ENCODE measurements at places on chromosomes 5 and 9.

DNA sequence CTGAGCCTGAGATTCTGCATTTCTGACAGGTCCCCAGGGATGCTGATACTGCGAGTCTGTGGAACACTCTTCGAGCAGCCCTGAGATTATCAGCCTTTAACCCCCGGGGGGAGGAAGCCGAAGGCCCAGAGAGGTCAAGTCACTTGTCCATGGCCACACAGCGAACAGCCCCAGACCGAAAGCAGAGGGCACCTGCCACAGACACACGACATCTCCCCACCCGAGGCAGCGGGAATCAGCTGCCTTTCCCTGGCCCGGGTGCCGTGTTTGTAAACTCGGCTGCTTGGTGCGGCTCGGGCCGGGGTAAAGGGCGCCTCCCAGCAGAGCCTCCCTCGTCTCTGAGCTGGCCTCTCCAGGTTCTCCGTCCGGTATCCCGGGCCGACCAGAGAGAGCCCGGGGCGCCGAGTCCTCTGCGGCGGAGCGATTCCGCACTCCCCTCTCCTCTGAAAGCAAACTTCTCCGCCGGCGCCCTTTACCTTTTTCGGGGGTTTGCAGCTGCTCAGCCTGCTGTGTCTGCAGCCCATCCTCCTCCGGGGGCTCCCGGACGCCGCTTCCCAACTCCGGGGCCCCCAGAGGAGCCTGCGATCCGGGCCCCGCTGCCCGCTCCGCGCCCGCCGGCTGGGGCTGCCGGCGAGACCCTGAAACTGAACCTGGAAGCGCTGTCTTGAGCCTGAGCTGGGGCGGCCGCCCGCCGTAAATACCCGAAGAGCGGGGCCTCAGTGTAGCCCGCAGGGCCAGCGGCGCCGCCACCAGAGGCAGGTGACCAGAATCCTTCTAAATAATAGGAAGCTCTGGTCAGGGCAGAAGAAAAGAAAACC lies at the start of gene CCDC69:
TSS of gene CCDC69 (minus strand) at position 646 of the 818 bp plus-strand sequence. CDS start at position 524, 122 bp downstream.
- no peak for DNase-seq

DNA sequence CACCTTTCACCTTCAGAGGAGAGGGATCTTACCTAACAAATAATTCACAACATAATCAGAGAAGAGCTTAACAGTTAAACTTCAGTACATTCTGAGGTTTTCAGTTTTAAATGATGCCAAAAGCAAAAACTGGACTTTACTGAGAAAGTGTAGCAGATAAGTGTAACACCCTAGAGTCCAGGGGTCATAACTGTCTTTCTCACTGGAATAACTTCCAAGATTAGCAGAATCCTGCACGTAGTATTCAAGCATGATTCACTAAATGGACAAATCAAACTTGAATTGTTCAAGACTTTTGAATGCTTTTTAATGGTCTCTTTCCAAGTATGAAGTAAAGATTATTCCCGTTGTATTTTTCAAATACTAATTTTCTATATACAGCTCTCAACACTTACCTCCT lies 180.1 kb upstream of the NREP start:
- no peak for DNase-seq

DNA sequence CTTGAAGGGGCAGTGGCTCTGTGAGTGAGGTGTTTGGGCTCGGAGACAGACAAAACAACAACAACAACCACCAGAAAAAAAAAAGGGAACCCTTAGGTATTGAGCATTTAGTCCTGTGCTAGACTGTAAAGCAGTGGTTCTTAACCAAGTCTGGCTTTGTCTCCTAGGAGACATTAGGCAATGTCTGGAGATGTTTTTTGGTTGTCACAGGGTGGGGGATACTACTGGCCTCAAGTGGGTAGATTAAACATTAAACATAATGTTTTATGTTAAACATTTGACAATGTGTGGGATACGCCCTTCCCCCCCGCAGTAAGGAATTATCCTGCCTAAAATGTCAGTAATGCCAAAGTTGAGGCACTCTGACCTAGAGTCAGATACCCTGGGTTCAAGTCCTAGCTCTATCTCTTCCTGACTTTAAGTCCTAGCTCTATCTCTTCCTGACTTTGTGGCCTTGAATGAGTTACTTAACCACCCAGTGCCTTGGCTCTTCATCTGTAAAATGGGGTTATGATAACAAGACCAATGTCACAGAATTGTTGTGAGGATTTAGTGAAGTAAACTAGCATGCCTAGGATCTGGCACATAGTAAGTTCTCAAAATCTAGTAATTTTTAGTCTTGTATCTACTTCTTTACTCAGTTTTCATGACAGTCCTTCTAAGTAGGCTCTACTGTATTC lies 1.8 kb downstream of the TRIM32 start:
- DNase-seq, result no peak

GRCh38 chr9:113772121-113772810 lies 103.8 kb upstream of the ZNF618 start:
- no peak for DNase-seq

- DNase-seq, result no peak
These were observed 720 bp downstream of the NUDT12 start for GRCh38 chr5:103561685-103562452.

DNA sequence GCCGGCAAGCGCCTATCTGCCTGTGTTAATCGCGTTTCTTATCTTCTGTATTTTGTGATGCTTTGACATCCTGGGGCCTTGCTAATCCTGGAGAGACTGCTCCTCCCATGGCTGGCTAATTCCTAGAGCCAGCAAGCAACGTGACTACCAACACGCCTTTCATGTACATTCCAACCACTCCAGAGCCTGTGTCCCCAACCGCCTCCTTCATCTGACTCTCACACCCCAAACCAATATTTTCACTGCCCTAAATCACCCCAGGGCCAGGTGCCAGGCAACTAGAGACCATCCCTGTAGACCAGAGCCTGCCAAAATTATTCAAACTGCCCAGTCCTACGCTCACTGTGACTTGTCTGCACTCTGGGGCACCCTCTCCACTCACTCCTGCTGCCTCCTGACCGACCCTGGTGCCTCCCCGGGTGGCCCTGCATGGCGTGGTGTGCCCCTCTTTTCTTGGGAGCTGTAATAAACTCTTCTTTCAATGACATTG lies 50.5 kb upstream of the COL5A1 start:
- no peak for DNase-seq

DNA sequence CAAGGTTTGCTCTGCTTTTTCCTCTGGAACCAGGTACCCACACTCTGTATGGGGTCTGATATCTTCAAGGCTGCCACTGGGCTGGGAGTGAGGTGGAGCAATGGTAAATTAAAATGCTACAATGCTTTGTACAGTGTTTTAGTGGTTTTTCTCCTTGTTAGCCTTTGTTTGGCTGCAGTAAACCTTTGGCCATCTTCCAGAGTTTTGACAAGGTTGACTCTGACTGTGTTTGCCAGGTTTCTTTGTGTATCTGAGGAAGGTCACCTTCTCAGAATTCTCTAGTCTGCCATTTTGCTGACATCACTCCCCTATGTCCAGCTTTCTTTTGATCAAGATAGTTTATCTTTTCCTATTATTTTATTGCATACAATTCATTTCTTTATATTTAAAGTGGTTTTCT lies 11.2 kb downstream of the SPATA31D1 start:
- DNase-seq, result no peak

DNA sequence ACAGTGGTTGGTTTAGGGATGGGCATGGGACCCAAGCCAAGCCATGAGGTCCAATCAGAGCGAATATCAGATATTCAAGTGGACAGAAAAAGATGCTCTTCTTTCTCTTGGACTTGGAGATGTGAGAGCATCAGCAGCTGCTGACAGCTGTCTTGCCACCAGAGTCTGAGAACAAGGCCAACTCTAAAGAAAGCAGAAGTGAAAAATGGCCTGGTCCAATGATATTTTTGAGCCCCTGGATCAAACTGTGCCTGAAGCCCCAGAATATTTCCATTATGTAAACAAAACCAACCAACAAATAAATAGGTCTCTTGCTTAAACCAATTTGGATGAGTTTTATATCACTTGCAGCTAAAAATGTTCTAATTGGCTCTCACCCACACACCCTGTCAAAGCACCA lies 30.7 kb upstream of the JADE2 start:
- no peak for DNase-seq

DNA sequence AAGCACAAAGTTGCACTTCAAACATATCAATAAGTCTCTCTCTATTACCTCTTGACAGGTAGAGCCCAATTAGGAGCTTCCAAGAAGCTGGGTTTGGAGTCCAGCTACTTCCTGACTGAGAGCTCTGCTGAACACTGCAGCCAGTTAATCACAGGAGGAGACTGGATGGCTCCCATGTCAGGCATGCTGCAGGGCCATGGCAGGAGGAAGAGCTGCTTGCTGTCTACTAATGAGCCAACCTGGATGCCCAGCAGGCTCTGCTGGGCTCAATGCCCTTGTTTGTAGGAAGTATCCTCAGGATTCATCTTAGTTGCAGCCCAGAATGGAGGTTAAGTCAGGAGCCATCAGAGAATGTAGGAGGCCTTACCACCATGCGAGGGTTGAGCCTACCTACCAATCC lies 91.9 kb downstream of the TMEM215 start:
- DNase-seq, result no peak

GRCh38 chr9:134204991-134205578 lies 40.7 kb upstream of the RNU6ATAC start:
- no peak for DNase-seq

GRCh38 chr5:54206580-54207229 lies 103.7 kb downstream of the ARL15 start:
- DNase-seq, result no peak

GRCh38 chr5:154444556-154445421 lies 1.0 kb upstream of the SAP30L start:
- DNase-seq, result no peak

DNA sequence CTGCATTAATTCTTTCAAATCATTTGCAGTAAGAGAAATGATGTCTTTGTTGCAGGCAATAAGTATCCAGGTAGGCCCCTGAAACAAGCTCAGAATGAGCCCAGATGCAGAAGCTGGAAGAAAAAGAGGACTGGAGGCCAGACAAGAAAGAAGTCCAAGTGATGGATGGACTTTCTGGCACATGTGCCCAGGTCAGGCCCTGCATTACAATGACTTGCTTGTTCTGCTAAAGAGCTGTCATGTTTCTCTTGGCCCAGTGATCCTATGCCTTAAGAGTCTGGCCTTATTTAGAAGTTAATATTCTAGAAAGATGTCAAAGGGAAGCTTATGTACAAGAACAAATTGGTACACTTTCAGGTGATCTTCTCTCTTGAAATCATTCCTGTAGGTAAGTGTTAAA lies 64.8 kb downstream of the DPYSL3 start:
- no peak for DNase-seq

DNA sequence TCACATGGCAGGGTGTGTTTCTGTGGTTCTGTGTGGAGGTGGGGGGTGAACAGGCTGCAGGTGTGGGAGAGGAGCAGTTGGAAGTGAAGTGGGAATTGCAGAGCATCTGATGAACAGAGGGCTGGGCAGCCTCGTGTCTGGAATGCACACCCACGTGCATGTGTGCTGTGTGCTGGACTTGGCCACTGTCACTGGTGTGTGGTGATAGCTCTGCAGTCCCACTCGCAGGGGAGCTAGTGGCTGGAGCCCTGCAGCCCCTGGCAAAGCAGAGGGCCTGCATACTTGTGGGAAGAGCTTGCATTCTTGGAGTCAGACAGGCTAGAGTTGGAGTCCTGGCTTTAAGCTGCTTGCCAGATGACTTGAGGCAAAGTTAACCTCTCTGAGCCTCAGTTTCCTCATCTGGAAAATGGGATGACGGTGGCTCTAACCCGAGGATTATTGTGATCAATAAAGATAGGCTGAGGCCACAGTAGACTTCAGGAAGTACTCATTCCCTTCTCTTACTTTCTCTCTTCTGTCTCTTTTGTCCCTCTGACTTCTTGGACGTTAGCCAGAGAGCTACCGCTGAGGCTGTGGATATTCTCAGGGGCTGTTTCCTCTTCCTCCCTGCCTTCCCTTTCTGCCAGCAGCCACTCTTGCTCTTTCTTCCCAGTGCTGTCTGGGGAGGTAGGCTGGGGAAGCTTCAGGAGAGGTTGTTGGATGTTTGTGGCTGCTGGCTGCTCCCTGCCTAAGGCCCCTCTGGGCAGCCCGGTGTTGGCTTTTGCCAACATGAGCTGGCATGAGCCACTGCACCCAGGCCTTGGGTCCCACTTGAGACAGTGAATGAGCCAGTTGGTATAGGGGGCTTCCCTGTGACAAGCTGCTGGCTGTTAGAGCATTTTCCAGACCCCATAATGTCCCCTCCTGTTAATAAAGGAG lies 18.3 kb downstream of the PSAT1 start:
- no peak for DNase-seq

DNA sequence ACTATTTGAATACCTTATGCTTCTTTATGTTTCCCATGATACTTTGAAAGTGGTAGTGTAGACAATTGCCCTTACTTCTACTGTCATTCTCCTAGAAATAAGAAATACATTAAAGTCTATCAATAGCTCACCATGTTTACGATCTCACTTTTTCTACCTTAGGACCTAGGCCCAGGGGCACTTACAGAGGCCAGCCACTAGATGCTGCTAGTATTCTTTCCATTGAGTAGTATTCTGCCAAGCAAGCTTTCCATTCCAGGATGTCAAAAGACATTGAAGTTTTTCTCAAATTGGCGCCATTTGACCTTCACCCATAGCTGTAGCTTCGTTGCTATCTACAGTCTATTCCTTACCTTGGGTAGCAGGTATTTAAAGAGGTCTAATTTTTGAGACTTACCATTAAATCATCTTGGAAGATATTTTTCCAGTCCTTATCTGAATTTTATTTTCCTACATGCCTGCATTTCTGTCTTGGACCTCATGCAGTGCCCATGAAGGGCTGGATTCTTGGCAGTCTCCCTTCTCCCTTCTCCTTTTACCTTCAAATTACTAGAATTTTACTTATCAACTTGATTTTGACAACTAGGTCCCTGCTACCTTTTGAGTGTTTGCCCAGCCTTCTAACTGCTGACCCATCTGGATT lies 246.0 kb upstream of the NUDT12 start:
- no peak for DNase-seq
